Gastrocnemius medialis (tissue), 4 donors: ENCODE measurements at places on chromosomes 13 and 19.

DNA sequence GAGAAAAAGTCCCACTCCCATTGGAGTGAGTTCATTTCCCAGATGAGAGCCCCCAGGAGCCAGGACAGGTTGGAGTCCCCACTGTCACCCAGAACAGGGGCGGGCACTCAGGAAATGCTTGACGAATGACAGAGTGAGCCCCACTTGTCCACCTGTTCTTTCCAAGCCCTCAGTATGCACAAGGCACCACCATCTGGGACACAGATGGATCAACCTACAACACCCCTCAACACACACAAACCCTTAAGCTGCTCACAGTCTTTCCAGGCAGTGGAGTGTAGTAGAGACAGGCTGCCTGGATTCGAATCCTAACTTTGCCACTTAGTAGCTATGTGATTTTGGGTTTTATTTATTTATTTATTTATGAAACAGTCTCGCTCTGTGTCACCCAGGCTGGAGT is 8.0 kb downstream of the ARHGEF1 start:
- DNase-seq: no peak

DNA sequence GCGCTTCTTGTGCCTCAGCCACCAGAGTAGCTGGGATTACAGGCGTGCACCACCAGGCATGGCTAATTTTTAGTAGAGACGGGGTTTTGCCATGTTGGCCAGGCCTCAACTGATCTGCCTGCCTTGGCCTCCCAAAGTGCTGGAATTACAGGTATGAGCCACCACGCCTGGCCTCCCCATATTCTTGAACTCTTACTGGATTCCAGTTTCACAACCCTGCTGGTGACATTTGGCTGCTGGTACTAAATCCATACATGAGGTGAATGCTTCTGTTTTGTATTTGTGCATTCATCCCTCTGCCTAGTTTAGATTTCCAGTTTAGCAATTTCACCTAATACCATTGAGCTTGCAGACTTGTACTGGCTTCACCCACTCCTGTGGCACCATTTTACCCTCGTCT is 13.9 kb downstream of the SLC25A15 start:
- no peak for DNase-seq

GRCh38 chr19:16385821-16386220 is 61.2 kb downstream of the KLF2 start:
- no peak for DNase-seq

DNA sequence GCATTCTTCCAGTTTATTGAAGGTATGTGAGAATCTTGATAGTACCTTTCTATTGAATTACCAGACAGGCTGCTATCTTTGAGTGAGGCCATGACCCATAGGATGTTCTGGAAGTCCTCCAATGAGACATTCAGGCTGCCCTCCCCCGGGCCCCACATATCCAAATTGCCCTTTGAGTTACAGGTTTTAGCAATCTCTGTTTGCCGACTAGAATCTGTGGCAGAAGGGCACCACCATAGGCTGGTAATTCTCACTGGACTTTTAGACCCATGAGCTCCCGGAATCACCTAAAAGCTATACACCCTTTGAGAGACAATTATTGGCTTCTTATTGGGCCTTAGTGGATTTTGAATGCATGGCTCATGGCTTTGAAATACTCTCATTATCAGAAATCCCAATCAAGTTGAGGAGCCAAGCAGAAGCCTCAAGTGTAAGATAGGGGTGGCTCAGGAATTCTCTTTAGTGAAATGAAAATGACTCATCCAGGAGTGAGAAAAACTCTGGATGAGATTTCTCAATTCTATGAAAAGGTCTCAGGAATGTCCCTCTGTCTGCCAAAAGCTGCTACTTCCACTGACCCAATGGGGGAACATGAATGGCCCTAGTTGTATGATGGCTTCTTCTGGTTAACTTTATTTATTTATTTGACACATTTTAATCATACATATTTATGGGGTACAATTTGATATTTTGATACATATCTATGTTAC is 172.1 kb upstream of the CSNK1A1L start:
- DNase-seq: no peak

DNA sequence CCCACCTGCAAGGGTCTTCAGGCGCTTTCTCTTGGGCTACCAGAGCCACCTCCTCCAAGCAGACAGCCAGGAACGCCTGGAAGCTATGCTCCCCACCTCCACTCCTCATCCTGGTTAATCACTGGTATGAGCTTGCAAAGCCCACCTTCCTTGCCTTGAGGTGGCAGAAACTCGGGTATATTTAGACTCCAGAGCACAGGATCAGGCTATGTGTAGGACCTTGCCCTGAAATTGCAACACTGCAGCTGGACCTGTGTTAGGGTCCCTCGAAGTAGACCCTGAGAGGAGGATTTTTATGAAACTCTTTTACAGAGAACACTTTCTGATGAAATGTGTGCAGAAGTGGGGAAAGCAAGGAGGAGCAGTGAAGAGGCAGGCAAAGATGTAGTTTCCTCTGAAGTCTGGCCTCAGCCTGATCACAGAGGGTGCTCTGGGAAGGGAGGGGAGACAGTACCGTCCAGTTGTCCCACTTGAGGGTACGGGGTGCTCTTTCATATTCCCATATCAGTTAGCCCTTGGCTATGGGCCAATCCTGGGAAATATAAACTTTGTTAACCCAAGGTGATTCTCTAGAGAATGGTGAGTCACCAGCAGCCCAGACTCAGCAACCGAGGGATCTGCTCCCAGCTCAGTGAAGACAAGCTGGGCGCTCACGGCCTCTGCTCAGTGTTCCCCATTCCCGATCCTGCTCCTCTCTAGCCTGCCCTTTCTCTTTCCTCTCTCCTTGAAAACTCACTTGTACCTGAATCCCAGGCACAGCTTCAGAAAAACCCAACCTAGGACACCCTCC is 157.9 kb downstream of the UQCRFS1 start:
- DNase-seq: no peak

DNA sequence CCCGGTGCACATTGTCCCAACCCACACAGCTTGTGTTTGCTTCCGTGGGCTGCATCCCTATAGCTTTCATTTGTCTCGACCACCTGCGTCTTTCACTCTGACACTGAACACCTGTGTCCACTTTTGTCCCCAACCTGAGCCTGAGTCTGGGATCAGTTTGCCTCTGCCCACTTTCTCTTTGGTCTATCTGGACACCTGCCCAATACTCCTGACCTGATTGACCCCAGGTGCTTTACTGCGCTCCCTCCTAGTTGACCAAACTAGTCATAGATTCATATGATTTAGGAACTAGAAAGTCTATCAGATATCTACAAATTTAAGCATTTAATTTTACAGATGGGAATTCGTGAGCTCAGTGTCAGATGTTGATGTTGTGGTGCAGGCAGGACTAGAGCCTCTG is 209.9 kb downstream of the DCT start:
- no peak for DNase-seq

GRCh38 chr19:46221981-46222610 is 7.4 kb upstream of the IGFL1 start:
- peak; percentile 62 for DNase-seq

GRCh38 chr19:3369337-3370213 is 3.2 kb downstream of the NFIC start:
- DNase-seq: peak; percentile 67

DNA sequence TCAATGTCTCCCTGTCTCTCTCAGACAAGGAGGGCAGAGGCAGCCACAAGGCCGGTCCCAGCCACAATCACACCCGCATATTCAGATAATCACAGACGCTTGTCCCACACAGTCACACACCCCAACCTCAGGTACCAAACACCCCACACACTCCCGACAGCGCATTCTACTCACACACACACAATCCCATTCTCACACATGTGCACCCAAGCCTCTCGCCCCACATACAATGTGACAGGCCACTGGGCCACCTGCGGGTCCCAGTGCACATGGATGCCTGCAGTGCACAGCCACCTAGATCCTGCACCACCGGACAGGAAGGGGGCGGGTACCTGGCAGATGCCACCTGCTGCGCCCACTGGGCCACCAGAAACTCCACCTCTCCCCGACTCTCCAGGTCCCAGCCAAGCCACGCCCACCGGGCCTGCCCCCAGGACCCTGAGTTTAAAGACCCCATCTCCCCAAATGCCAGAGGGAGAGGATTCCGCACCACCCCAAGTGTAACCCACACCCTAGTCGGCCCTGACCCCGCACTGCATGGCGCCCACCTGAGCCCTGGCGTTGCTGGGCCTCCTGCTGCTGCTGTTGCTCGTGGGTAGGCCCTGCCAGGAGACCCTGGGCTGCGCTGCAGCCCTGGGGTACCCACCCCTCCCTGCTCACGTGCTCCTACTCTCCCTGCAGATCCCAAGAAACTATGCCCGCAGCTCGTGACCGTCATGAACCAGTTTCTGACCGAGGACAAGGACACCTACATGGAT is 10.6 kb downstream of the SCGB2B2 start:
- DNase-seq: no peak

DNA sequence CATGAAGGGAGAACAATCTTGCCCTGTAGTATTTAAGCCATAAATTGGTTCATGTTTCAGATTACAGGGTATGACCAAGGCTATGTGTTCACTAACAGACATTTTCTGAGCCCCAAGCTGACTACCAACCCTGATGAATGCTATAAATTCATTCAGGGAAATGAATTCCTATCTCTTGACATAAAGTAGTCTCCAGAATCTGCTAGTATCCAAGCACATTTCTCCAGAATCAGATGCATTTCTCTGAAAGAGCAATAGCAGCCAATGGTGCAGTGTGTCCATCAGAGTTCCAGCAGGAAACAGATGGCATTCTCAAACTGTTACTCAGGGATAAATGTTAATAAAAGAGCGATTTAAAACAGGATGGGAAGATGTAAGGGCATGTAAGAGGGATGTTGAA is 226.4 kb downstream of the COG6 start:
- no peak for DNase-seq

DNA sequence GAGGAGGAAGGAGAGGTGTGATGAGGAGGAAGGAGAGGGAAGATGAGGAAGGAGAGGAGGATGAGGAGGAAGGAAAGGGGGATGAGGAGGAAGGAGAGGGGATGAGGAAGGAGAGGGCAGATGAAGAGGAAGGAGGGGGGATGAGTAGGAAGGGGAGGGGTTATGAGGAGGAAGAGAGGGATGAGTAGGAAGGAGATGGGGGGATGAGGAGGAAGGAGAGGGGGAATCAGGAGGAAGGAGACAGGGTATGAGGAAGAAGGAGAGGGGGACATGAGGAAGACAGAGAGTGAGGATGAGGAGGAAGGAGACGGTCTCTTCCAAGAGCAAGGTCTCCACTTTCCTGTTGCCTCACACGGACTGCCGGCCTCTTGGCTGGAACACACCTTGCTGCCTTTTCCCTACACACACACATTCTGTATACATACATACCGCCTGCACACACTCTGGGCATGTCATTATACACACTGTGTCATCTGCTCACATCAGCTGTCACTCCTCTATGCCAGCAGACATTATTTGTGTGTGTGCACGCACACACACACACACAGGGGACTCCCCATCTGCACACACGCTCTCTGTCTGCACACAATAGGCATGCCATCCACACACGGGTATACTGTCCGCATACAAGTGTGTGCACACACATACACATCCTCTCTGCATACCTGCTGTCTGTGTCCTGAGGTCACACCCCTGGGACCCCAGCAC is 11.1 kb upstream of the VSTM2B start:
- DNase-seq: no peak

DNA sequence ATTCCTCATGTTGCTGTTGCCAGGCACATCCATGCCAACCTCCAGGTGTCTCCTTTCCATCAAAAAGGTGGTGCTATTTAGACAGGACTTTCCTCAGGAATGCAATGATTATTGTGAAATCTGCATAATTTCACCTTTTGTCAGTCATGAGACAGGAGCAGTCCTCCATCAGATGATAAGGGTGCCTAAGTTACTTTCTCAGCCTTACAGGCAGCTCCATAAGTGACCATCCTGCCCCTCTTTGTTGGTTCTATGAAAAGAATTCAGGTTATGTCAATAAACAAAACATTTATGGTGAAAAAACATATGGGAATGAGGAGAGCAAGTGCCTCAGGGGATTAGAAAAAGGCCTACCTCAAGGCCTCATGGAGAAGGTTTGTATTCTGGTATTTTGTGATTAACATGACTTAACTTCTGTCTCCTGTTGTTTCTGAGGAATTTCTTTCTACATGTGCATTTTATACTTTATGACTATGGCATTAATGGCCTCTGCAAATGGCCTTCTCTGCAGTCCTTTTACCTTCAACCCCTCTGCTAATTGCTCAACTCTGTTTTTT is 110.3 kb upstream of the DIAPH3 start:
- DNase-seq: no peak

- DNase-seq: no peak
Measured at GRCh38 chr19:1018932-1019615, 1.8 kb downstream of the TMEM259 start.

GRCh38 chr13:91576590-91576989 is 178.2 kb downstream of the GPC5 start:
- DNase-seq: no peak

- DNase-seq: no peak
Measured at GRCh38 chr13:60258349-60258748, 94.6 kb upstream of the DIAPH3 start.

DNA sequence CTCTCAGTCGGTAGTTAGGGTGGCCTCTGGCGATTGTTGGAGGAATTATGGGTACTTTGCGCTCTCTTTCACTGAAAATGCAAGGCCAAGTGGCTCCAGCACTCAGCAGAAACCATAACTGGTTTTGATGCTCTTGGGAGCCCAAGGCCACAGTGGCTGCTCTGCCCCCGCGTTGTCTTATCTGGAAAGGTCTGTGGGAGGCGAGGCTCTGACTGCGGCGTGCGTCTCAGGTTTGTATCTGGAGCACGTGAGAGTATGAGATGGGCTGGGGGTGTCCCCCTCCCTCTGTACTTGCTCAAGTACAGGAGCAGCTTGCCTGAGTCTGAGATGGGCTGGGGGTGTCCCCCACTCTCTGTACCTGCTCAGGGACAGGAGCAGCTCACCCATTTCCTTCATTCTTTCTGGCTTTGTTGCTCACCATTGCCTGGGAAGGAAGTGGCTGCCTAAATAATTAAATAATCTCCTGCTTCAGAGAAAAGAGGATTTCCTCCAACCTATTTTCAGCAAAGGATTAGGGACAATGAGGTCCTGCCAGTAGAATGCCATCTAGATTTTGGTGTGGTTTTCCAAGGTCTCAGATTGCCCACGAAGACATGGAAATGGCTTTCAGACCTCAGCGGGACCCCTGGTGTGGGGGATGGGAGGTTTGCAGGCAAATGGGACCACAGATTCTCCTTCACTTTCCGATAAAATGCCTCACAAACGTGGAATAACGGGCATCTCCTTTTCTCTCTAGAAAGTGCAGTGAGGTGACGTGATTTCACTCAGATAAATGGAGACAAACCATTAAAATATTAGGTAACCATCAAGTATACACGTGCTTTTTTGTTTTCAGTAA is 14.7 kb downstream of the ATP11A start:
- DNase-seq: no peak

GRCh38 chr19:45779231-45780145 is 2.8 kb downstream of the DMPK start:
- DNase-seq: peak; percentile 63
